ENCODE measurements at places on chromosomes 13 and 19. TPM values are rescaled to one million over a fixed set of nuclear protein-coding genes. Genes with fewer than 3 reads are reported as not detected.

BEST2 gene
- not detected for total RNA-seq

PRODH2 gene
- not detected for total RNA-seq

RGS9BP gene
- 0.42 TPM for total RNA-seq

ZIM2 gene
- not detected for total RNA-seq

KLK15 gene
- total RNA-seq = not detected

CD70 gene
- total RNA-seq = not detected

SLITRK1 gene
- not detected for total RNA-seq

RPS16 gene
- total RNA-seq = 716 TPM

C19orf38 gene
- total RNA-seq = 2.4 TPM

ZNF345 gene
- 5.7 TPM for total RNA-seq

TSSK6 gene
- 1.5 TPM for total RNA-seq

All from thoracic aorta (tissue), 2 donors.